Inflammatory macrophage (primary cell): ENCODE measurements at places on chromosomes 12 and 14.
A peak's percentile ranks its signal among the peaks of the same experiment; 100 is the strongest.

DNA sequence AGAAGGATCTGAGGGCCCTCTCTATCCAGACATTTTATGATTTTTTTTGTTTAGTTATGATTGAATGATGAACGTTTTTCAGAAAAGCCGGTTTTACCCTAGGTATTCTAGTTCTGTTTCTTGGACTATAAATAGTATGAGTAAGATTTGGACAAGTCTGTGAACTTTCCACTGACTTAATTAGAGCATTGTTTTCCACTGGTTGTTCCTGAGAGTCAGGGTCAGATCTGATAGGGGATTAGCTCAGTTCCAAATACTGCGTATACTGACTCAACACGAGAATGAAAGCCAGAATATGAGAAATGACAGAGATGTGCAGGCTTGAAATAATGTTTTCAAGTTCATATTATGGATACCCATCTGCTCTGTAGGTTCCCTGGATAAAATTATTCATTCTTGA, 361.6 kb downstream of the AEBP2 start:
- DNase-seq = no peak

DNA sequence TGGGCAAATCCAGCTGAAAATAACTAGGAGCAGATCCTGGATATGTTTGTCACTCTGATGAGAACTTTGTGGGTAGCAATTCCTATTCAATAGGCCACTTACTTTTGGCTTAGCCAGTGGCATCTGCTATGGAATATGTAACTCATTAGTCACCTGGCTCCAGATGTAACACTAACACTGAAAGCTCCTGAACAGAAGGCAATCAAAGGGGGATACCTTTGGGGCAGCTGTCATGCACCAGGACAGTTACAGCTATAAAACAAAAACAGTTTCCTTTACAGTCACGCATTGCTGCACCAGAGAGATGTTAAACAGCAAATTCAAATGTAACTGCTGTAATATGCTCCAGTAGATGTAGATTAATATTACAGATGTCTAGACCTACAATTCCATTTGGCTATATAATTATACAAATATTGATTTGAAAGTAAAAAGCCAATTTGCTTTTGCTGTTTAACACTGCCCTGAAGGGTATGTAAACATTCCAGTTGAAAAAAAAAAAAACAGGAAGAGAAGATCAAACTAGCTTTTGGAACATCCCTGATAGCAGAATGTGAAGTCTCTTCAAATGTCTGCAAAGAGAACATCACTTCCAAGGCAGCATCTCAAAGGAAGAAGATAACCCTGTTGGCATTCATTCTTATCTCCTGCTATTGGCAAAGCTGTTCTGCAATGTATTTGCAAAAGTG, 18.4 kb downstream of the RACGAP1 start:
- DNase-seq = no peak

DNA sequence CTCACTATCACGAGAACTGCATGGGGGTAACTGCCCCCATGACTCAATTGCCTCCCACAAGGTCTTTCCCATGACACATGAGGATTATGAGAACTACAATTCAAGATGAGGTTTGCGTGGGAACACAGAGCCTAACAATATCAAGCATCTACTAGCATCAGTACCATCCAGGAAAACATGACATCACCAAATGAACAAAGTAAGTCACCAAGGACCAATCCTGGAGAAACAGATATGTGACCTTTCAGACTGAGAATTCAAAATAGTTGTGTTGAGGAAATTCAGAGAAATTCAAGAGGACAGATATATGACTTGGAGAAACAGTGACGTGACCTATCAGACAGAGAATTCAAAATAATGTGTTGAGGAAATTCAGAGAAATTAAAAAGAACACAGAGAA, 65.8 kb upstream of the TMTC2 start:
- no peak for DNase-seq

DNA sequence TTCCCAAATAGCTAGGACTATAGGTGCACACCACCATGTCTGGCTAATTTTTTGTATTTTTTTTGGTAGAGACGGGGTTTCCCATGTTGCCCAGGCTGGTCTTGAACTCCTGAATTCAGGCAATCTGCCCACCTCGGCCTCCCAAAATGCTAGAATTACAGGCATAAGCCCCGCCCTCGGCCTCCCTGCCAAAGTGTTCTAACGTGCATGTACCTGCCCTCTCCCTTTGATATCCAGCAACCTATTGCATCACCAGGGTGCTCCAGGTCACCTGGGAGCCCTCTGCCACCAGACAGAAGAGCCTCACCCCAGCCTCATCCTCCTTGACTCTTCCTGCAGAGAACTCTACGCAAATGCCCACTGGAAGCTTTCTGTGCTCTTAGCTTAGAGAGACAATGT, 2.2 kb upstream of the EML1 start:
- DNase-seq = no peak

- no peak for DNase-seq
Measured at GRCh38 chr12:104662908-104663307, 206.2 kb downstream of the CHST11 start.

GRCh38 chr12:101967506-101967905, 90.1 kb downstream of the DRAM1 start:
- peak; percentile 8 for DNase-seq

DNA sequence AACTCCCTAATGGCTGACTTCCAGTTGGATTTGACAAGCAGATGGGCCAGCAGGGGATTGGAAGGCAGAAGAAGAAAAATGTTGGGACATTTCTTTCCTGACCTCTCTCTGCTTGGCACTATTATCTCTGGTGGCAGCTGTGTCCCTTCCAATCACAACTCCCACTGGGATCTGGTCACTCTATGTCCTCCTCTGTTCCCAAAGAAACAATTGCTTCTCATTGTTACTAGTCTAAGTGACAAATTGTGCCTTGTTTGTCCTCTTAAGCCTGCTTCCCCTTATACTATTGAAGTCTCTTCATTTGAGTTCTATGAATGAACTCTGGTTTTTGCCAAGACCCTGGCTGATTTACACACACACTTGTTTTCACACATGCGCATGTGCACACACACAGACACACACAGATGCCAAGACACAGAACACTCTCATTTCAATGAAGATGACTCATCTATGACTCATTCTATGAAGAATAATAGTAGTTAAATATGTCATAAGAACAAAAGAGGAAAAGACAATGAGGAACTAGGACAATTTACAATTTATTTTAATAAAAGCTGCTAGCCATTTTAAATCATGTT, 83.0 kb upstream of the FAR2 start:
- DNase-seq = peak; percentile 27

DNA sequence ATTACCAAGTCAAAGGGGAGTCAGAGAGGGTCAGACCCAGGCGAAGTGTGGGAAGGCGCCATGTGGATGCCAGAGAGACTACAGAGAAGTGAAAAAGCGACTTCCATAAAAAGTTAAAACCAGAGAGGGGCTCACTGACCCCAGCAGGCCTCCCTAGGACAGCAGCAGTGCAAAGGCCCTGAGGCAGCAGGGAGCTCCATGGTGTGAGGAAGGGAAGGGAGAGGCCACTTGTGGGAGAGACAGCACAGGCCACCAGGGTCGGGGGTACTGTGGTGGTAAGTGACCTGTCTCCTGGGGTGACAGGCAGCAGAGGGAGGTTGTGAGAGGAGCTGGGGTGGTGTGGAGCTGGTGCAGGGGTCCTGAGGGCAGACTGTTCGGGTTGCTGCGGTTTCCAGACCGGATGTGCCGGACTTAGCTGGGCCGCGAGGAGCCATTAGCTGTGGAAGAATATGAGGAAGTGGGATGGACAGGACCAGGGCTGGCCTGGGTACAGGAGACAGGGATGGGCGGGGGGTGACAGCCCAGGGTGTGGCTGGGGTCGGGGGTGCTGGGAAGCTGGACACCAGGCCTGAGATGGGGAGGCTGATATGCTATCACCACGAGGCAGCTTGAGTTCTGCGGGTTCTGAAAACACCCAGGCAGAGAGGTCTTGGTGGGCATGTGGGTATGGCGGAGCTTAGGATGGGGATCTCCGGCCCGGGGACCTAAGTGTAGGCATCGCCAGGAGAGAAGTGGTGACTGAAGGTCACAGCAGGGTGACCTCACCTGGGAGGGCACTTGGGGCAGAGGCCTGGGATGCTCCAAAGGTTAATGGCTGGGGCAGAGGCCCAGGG, 22.7 kb downstream of the SETD1B start:
- DNase-seq = no peak

GRCh38 chr12:127722611-127723010, 544.4 kb upstream of the TMEM132C start:
- DNase-seq = no peak

DNA sequence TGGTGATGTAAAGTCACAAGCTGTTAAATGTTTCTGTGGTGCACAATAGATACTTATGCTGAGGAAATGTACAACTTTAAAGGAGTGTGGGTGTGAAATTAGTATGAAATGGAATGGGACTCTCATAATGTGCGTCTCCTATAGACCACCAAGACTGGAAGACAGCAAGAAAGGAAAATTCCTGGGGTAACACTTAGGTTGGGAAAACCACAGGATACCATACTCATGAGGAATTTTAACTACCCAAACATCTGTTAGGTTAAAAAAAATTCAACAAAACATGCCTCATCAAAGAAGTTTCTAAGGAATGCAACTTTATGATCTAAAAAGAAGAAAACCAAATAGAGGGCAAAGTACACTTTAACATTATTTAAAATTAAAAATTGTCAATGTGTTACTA, 113.7 kb upstream of the MYF6 start:
- DNase-seq = no peak

DNA sequence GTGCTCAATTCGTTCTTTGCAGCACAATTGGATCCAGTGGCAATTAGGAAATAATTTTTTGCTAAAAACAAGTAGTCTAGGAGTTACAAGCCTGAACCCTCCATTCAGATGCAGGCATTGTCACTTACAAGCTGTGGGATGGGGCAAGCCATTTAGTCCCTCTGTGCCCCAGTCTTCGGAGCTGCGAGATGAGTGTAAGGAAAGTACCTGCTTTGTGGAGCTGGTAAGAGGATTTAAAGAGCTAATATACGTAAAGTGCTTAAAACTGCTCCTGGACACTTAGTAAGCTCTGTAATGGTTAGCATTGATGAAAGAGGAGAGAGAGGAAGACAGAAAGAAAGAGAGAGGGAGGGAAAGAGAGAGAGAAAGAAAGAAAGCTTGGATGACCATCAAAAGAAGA, 112.5 kb downstream of the LGMN start:
- no peak for DNase-seq

DNA sequence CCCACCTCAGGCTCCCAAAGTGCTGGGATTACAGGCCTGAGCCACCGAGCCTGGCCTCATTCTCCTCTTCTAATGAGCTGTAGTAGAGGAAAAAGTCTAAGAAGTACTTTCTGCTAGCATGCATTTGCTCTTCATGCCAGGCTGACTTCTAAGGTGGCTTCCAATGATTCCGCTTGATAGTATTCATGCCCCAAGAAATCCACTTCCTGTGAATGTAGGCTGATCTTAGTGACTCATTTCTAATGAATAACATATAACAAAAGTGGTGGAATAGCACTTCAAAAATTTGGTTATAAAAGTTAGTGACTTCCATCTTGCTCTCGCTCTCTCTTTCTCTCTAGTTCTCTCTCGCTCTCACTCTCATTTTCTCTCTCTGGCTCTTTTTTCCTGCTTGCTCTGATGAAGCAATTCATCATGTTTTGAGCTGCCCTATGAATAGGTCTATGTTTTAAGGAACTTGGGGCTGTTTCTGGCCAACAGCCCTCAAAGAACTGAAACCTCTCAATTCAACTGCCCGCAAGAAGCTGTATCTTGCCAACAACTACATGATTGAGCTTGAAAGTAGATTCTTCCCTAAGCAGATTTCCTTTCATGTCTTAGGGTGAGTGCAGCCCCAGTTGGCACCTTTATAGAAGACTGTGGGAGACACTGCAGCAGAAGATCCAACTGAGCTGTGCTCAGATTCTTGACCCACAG, 282.9 kb downstream of the RMST start:
- DNase-seq = no peak

DNA sequence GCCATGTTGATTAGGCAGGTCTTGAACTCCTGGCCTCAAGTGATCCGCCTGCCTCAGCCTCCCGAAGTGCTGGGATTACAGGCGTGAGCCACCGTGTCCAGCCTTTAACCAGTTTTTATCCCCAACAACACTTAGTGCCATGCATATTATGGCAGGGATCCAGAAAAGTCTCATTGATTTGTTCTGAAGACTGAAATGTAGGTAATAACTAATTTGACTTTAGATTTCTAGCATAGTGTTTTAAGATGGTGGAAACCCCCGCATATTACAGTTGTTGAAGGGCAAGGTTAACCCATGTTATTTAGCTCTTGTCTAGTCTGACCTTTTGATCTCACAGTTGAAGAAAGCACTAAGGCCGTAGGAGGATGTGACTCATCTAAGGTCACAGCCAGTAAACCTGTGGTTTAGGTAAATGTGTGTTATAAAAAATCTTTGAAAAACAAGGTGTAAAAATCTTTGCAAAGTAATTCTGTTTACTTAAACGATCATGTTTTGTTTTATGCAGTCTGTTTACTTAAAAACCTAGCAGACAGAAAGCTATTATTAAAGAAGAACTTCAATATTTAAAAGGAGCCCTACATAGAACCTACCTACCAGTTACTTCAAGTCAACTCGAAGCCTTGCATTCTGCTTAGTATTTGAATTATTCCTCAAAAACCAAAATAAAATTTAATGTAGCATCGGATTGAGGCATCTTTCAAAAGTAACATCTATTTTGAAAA, 24.8 kb downstream of the BICDL1 start:
- no peak for DNase-seq

DNA sequence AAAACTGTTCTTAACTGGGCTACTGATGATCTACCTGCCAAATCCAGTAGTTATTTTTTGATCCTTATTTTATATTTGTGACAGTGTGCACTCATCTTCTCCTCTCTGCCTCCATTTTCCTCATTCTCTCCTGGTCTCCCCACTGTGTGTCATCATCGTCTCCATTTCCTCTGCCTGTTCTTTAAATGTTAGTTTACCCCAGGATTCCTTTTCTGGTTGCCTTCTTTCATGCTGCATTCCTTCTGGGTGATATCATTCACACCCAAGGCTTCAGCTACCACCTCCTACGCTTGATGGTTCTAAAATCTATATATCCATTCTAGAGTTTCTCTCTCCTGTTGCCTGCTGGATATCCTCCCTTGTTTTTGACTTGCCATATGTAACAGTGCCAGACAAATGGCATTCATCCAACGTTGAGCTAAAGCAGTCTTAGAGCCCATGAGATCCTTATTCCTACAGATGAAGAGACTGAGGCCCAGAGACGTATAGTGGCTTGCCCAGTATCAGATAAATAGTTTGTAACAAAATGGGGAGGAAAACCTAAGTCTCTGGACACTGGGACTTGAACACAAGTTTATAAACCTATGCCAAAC, 109.5 kb downstream of the DIP2B start:
- DNase-seq = no peak

- DNase-seq = no peak
Measured at GRCh38 chr14:90406384-90406798, 9.6 kb downstream of the CALM1 start.

DNA sequence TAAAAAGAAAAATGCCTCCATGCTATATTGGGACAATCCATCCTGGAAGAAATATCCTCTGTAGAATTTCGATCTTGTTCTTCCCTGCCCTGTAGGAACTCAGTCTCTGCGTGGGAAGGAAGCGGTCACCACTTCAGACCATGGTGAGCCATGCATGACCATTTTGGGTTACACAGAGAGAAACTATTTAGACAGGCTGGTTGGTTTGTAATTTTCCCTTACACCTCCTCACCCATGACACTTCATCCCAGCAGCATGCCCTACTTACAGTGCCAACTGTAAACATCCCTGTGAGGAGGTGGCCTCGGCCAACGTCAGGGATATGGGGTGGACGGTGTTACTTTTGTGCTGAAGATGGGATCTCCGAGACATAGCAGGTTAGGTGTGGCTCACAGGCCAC, 121.4 kb downstream of the SMOC1 start:
- no peak for DNase-seq

- DNase-seq = no peak
Measured at GRCh38 chr14:63670692-63671091, 29.0 kb upstream of the WDR89 start.

GRCh38 chr12:123057513-123058265, 77.2 kb downstream of the ARL6IP4 start:
- no peak for DNase-seq
